ENCODE measurements at places on chromosomes 7 and 10.

- no peak for DNase-seq
Observed at GRCh38 chr10:80861882-80862281, 324.2 kb downstream of the SH2D4B start.

GRCh38 chr10:125557311-125557710, 125.7 kb downstream of the TEX36 start:
- DNase-seq = no peak

DNA sequence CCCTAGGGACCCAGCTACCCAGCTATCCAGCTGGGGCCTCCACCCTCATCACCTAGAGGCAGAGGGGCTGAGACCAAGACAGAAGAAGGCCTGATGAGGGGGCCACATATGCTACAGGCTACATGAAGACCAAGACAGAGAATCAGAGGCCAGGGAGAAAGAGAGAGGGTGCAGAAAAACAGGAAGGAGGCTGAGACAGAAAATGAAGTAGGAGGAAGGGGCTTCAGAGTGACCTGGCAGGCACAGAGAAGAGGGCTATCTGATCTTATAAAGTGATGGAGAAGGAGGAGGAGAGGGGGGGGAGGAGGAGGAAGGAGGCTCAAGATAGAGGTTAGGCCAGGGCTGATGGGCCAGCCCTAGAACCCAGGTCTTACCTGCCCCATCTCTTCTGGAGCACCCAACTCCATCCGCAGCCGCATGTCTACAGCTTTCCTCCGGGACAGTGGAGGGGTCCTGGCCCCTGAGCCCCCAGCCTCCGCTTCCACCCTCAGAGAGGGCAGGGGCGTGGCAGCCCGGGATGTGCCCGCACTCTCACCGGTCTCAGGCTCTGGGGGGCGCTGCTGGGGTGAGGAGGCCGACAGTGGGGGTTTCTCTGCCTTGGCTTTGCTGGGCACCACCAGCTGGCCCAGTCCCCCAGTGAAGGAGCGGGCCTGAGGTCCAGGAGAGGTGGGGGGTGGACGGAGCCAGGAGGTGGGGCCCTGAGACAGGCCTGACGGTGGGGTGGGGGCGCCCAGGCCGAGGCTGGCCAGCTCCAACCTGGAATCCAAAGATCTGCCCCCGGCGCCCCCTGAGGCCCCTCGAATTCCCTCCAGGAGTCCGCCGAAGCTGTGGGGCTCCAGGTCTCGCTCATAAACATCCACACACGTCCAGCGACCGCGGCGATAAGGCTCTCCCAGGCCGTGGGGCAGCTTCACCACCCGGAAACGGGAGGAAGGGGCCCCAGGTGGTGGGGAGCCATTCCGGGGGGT, 1.8 kb downstream of the TSC22D4 start:
- DNase-seq = no peak

GRCh38 chr10:79417731-79418130, 27.7 kb downstream of the ZCCHC24 start:
- no peak for DNase-seq

DNA sequence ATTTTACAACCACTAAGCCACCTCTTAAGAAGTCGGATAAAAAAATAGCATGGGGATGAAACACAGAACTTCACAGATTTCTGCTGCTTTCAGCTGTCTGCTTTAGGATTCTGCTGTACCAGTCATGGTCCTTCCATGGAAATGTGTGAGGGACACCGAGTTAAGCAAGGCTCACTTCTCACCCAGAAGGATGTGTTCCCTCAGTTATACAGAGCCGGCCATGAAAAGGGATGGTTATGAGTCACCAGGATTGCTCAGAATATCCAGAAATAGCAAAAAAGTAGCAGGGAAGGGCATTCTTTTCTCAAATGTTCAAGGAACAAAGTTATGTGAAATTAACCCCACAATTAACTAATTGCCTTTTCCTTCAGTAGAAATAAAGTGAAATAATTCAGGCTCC, 124.4 kb downstream of the AMPH start:
- DNase-seq = no peak

DNA sequence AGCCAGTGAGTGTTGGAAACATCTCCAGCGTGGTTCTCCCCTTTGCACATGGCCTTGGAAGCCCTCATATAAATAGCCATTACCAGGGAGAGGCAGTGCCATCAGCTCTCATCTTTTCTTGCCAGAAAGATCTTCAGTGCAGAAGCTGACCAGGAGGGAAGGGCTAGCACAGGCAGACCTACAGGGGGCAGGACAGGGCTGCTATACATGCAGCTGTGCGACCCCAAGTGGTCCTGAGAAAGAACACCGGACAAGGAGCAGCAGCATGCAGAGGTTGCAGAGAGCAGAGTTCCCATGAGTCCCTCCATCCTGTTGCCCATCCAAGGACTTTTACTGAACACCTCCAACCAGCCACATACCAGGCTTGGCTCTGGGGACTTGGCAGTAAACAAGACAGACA, 17.1 kb downstream of the GRID1 start:
- DNase-seq = no peak

- no peak for DNase-seq
Observed at GRCh38 chr7:90007001-90007654, 147.1 kb upstream of the STEAP1 start.

GRCh38 chr10:1059902-1060301, 3.7 kb downstream of the WDR37 start:
- DNase-seq = no peak
